ENCODE measurements at places on chromosomes 3 and 15.
A peak's percentile ranks its signal among the peaks of the same experiment; 100 is the strongest.

DNA sequence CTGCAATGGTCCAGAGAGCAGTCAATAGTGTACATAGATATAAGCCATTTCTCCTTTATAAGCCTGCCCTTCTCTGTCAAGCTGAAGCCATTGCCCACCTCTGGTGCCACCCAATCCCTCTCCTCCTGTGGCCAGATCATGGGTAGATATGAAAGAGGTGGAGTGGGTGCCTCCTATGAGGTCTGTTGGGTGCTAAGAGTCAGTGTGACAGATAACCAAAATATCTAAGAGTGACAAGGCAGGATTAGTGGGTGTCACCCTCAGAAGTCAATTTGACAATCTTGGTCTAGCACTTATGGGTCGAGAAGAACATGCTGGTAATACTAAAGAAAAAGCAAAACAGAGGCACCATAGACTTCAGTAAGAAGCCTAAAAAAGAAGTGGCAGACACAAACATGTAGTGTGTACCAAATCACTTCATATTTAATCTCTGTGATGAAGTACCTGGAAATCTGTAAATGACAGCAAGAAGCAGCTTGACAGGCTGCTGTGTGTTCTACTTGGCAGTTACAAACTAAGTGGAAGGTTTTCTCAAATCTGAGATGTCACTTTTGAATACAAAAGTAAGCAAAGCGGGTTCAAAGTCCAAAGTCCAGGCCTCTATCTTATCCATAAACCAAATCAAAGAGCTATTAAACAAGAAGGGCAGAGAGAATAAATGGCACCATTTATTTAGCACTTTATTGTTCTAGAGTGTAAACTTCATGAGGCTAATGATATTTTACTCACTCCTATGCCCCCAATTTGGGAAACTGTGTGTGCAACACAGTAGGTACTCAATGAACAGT, 118.9 kb upstream of the EOMES start:
- DNase-seq, result peak; percentile 14

DNA sequence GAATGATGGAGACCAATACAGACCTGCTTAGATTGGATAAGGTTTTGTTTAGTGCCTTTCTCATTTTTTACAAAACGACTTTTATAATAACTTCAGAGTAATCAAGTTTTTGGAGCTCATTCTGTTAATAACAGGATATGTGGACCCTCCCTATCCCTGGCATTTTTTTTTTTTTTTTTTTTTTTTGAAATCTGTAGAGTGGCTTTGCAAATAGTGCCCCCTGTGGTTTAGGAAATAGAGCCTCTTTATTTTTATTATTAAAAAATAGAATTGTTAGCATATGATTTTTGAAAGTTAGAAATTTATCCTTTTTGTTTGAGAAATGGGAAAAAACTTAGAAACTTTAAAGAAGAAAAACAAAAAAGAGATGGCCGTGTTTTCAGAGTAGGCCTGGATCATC, 11.4 kb downstream of the SKIL start:
- no peak for DNase-seq

GRCh38 chr3:51836606-51837005, 24.8 kb upstream of the IQCF2 start:
- no peak for DNase-seq

- DNase-seq, result no peak
Observed at GRCh38 chr3:102532901-102533300, 98.1 kb downstream of the ZPLD1 start.

DNA sequence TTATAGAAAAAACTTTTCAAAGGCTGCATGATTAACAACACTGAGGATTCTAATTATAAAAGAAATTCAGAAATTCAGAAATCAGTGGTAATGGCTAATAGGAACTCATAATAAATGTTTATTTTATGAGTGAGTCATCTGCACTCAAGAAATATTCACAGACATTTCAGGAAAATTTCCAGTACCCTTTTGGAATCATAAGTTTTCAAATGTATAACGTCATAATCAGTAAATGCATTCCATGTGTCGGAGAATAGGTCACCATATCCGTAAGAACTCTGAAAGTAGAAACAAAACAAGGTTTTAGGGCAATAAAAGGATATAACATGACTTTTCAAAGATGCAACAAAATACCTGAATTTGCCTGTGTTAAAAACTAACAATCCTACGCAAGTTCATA, 24.7 kb downstream of the EOGT start:
- no peak for DNase-seq

DNA sequence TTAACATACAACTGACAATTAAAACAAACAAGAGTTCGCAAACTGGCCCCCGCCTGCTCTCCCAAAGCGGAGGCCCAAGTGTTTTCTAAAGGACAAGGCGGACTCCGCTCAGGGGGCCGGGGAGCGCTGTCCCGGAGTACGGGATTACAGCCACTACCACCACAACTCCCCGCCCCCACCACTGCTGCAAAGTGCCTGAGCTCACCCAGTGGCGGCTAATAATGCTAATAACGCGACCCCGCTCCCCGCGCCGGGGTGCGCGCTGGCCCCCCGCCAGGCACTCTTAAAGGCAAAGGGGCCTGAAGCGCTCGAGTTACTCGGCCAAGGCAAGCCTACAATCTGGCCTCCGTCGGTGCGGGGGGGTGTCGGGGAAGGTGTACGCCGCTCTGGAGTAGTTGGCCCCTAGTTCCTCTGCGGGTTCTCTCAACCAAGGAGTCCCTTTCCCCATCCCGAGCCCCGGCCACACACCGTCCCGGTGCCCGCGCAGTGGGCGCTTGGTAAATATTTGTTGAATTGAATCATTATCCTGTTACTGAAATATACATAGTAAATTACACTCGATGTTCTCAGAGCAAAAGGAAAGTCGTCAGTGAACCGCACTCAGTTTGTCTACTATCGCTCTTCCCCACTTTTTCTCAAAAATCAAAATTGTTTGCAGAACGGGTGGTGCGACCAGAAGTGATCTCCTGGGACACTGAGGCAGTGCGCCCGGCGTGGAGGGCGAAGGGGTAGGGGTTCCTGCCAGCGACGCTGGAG, 827 bp downstream of the WNT5A start:
- DNase-seq, result no peak

DNA sequence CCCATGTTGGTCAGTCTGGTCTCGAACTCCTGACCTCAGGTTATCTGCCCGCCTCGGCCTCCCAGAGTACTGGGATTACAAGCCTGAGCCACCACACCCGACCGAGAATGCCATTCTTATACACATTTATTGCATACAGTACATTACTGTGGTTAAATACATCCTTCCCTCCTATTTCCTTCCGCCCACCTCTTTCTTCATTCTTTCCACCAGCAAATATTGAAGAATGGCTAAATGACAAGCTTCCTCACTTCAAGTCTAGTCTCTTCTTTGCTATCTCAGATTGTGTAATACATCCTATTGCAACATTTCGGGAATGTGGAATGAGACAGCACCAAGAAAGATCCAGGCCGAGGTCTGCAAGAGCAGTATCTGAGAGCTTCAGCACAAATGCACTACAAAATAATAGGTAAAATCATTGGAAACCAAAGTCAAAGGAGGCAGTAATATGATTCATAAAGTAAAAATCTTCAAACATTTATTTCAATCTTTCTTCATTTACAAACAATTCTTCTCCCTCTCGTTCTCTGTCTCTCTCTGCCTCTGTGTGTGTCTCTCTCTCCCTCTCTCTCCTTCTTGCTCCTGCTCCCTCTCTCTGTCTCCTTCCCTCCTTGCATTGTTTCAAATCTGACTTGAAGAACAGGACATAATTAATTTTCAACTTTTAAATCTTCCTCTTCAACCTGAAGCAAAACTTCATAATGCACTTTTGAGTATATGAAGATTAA, 94.7 kb upstream of the TGFBR2 start:
- DNase-seq, result no peak

DNA sequence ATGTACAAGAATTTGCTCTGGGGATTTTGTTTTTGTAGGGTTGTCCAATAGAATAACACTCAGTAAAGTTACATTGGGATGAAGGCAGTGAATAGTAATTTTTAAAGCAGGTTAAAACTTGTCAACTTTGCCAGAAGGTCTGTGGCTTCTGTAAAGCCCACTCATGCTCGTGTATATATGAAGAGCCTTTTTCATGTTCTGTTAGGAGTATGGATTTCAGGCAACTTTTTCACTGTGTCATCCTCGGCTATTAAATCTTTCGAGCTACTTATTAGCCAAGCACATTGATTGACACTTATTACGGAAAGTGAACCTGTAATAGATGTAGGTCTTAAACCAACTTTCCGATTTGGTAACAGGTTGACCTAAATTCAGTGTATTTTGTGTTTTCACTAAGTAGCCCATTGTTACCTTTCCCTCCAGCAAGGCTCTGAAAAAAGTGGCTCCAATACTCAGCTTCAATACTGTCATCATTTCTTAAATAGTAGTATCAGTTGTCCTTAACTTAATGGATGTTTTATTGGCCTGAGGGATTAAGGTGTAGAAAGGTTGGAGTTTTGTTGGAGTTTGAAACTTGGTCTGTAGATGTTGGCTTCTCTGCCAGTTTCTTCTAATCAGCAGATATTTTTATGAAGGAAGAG, 1.7 kb downstream of the PAK2 start:
- DNase-seq, result no peak

- no peak for DNase-seq
Observed at GRCh38 chr3:97636465-97636864, 128.1 kb upstream of the ARL6 start.

DNA sequence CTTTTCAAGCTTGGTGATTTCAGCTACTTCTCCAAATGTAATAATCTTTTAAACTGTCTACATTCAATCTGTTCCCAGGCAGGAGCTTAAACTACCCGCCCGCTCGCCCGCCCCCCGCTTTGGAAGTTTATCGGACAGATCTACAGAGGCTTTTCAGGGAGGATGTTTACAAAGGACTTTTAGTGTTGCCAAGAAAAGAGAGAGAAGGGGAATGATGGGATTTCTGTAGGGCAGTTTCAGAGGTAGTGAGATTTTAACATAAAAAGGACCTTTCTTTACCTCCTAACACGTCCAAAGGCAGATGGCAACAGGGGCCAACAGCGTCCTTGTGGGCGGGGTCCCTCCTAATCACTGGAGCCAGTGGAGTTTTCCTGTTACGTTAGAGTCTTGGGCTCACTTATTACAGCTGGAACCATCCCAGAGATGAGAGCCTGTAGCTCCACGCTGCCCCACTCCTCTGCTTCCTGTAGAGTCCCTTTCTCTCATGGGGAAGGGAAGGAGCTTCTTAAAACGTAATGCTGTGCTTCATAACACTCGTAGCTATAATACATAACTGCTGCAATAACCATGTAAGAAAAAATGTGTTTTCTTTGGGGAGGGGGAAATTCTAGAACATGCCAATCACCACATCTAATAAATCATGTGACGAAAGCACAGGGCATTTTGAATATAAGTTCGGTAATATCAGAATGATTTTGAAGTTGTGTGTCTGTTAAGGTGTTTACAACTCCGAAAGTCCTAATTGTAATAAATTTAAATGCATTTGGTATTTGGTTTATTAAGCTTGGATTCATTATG, 30.9 kb downstream of the HES1 start:
- no peak for DNase-seq

DNA sequence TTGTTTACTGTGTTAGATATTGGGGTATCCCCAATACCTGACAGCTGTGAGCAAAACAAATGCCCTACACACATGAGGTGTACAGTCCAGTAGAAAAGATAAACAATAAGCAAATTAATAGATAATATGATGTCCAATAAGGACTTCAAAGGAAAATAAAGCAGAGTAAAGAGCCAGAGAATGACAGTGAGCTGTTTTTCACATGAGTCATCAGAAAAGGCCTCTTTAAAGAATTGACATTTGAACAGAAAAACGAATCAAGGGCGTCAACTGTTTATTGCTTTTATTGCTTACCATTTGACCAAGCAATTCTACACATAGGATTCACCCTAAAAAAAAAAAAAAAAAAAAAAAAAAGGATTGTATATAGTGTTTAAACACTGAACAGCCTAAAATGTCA, 96.6 kb upstream of the FLNB start:
- no peak for DNase-seq

GRCh38 chr3:168085491-168086119, 10.1 kb downstream of the GOLIM4 start:
- DNase-seq, result no peak

GRCh38 chr3:32146746-32147211, 40.4 kb downstream of the GPD1L start:
- no peak for DNase-seq

GRCh38 chr3:22659651-22660475, 543.3 kb upstream of the UBE2E2 start:
- no peak for DNase-seq

DNA sequence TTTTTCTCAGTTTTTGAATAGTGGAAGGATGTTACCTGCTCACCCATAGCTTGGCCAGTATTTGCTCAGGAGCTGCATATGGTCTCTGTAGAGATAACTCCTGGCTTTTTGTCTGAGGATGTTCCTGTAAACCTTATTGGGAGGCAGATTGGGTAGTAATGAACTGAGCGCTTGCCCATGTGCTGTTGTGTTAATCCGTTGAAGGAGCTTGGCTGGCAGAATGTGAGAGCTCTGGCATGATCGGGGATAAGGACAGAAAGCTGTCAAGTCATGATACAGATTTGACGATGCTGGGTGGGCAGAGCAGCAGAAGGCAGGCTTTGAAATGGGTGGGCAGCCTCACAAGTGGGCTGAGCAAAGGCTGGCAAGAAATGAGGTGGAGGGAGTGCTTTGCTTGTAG, 27.4 kb downstream of the SH3GL3 start:
- no peak for DNase-seq

GRCh38 chr3:196804773-196805172, 62.9 kb upstream of the SENP5 start:
- no peak for DNase-seq

DNA sequence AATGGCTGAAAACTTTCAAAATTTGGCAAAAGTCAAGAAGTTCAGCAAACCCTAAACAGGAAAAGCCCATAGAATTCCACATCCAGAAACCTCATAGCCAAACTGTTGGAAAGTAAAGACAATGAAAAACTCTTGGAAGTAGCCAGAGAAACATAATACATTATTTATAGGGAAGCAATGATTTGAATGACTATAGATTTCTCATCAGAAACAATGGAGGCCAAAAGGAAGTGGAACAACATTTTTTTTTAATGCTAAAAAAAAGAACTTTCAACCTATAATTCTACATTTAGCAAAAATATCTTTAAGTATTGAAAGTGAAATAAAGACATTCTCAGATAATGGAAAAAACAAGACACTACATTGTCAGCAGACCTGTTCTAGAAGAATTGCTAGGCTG, 30.2 kb downstream of the ALPK3 start:
- no peak for DNase-seq

- DNase-seq, result no peak
Observed at GRCh38 chr3:106631373-106632108, 745.7 kb upstream of the CCDC54 start.

DNA sequence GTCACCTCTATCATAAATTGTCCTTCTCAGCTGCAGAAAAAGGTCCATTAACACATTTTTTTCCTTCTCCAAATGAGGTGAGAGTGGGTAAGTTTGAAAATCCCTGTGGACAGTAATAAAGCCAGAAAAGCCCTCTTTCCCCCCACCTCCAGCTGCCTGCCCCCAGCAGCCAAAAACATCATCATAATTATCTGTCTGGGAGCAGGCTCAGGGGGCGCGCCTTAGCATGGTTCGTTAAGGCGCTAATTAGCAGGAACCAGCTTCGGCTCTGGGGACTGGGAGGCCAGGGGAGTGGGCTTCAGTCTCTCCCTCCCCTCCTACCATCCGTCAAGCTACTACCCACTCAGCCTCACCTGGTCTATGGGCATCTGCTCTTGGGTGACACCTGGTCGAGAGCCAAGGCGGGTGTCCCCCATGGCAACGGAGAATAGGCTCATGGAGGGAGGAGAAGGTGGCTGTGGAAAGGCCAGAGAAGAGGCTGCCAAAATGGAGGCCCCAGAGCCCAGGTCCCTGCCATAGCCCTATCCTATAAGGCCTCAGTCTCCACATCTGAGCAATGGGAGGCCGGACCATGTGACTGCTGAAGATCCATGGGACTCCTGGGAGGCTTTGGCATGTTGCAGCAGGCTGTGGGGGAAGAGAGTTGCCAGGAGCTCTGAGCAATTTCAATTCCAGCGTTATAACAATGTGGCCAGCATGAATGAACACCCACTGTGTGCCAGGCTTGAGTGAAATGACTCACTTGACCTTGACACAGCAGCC, 140.1 kb upstream of the LINGO1 start:
- DNase-seq, result no peak

Data from T-cell (primary cell).